ENCODE measurements at places on chromosomes 12 and 14. TPM values are rescaled to one million over a fixed set of nuclear protein-coding genes. Genes with fewer than 3 reads are reported as not detected.

The POTEM gene
- not detected for total RNA-seq

The ATL1 gene
- total RNA-seq: 6.8 TPM

The GNG2 gene
- 8.8 TPM for total RNA-seq

The RPL36AL gene
- 149 TPM for total RNA-seq

The ANKS1B gene
- total RNA-seq: 10.1 TPM

The TAS2R46 gene
- 2.6 TPM for total RNA-seq

DNA sequence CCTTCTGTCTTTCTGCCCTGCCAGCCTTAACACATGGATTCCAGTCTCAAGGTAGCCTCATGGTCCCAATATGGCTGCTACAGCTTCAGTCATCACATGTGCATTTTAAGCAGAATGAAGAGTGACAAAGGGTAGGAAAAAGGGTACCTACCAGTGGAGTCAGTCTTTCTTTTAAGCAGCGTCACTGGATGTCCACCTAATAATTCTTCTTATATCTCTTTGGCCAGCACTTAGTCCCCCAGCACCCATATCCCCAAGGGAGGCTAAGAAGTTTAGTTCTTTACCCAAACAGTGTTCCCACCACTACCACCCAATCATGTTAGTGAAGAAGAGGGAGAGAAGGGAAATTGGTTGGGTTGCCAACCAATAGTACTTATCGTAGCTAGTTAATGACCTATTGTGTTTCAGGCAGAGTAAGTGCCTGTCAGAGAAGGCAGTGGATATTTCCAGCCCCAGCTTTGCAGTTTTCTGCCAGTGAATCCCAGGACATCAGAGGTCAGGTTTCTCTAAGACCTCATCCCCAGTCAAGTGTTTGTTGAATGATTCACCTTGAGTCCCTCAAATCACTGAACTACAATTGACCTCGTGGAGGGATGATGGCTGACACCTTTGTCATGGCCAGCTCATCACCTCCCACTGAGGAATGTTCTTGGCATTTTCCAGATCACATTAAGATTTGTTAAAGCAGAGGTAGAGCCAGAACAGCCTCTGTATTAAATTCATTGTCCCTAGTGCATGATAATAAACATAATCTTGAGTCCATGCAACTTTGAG lies 250.9 kb upstream of the CRY1 start:
- DNase-seq: no peak

GRCh38 chr12:57777911-57778310 lies 4.7 kb upstream of the TSFM start:
- no peak for DNase-seq

DNA sequence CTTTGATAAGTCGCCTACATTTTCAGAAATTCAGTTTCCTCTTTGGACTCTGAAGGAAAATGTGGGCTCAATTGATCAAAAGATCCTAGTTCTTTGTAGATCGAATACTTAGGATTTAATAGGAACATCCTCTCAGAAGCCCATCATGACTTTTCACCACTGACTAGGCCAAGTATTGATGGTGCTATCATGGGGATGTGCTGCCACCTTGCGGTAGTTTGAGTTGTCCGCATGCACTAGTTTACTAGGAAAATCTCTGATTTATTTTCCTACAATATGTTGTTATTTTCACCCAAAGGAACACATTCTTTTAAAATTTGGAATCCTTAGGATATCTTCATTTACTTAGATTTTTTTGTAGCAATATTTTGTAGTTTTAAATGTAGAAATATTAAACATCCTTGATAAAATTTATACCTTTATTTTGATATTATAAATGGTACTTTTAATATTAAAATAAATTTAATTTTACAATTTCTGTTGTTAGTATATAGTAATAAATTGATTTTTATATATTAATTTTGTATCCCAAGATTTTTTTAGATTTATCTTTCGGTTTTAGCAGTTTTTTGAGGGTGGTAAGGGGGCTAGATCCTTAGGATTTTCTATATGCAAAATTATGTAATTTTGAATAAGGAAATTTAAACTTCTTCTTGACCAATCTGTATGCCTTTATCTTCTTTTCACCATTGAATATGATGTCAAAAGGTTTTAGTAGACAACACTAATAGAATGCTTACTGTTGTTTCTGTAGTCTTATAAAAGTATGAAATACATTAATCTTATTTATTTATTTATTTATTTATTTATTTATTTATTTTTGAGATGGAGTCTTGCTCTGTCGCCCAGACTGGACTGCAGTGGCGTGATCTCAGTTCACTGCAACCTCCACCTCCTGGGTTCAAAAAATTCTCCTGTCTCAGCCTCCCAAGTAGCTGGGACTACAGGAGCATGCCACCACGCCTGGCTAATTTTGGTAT lies 52.9 kb upstream of the OR9K2 start:
- DNase-seq: peak; percentile 58

DNA sequence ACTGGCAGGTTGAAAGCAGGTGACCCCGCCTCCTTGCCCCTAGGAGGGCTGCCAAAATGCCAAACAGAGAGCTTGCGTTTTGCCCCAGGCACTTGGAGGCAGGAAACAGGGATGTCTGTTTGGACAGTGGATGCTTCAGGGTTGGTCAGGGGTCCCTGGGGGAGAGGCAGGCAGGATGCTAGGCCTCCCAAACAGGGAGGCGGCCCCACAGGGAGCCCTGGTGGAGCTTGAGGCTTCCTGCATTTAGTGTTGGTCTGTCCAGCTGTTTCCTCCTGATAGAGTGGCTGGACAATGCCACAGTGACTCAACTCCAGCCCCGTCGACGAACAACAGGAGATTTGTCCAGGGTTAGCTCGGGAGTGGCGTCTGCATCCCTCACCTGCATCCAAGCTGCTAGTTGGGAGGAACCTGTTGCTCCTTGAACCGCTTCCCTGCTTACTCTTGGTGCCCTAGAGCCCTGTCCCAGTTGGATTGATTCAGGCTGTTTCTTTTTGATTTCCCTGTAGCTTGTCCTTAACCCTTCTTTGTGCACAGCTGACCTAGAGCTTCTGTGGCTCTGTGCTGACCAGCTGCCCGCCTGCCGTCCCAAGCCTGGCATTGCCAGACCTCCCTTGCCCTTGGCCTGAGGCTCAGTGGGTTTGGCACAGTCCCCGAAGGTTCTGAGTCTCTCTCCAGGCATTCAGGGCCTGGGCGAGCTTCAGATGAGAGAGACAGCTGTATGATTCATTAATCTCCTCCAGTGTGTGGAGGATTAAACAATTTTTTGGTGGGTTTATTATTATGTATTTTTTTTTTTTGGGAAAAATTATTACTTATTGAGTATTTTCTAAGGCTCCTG lies 45.9 kb downstream of the TSPAN9 start:
- DNase-seq: no peak

DNA sequence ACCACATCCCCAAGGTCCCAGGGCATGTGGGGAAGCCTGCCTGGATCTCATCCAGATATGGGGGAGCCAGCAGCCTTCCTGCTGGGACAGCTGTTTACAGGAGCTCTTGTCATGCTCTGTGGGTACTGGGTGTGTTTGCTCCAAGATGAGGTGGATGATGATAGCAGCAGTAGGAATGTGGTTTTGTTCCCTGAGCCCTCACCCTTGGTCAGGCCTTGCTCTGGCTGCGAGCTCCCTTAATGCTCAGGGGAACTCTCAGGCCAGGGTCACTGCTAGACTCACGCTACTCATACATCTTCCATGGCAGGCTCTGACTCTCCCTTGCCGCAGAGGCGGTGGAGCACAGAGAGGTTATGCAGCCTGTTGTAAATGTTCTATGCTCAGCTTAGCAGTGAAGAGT lies 990.3 kb downstream of the AACS start:
- DNase-seq: no peak

- no peak for DNase-seq
Measured at GRCh38 chr14:33019346-33019745, 80.7 kb downstream of the NPAS3 start.

DNA sequence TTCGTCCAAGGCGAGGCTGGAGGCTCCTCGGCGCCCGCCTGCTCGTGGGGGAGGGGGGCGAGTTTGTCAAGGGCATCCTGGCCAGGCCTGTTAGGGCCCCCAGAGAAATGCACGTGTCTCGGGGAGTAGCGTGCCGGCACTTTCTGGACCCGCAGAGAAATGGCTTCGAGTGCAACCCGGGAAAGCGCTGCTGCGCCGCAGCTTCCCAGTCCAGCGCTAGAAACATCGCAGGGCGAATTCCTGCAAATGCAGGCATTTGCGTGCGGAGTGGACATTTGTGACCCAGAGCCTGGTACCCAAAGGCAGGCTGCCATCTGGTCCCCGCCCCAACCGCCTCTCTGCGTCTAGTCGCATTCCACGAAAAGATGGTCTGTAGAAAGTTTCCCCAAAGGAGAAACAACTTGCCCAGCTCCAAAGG lies 756 bp downstream of the LGR5 start:
- no peak for DNase-seq

- DNase-seq: no peak
Measured at GRCh38 chr14:40981247-40981646, 625.4 kb upstream of the LRFN5 start.

DNA sequence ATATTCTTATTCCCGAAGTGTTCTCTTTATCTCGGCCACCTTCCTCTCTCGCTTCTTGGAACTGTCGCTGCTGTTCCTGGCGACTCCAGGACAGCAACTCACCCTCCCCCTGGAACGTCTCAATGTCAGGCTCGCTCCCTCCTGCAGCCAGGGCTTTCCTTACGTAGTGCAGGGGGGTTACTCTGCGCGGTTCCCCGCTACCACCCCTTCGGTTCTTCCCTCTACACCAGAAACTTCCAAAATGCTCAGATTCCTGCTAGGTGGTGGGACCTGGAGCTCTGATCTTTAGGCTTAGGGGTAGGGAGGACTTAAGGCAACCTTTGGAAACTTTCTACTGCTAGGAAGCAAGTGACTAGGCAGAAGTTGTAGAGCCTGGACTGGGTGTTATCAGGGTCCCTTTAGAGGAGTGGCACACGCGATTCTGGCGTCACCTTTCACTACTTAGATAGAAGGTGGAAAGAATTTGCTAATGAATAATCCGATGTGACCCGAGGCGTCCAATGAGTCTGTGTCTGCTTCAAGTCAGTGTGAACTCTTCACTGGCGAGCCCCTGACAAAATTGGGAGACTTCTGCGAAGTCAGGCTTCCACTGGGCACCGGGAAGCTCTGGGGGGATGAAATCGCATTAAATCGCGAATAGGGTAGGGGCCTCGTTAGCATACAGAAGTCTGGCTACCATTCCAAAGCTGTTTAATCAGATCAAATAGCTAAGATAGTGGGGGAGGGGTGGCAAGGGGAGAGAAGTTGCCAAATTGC lies 900 bp upstream of the DPF3 start:
- no peak for DNase-seq

- DNase-seq: no peak
Measured at GRCh38 chr14:66237741-66238140, 248.4 kb upstream of the CCDC196 start.

DNA sequence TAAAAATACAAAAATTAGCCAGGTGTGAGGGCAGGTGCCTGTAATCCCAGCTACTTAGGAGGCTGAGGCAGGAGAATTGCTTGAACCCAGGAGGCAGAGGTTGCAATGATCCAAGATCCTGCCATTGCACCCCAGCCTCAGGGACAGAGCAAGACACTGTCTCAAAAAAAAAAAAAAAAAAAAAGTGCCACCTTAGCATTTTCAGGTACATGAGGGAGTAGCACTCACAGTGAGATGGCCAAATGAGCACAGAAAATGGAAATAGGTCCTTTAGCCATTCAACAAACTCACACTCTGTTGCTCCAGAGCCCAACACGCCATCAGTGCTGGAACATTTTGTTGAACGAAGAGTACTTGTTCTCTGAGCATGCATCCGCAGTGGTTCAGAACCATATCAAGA lies 75.2 kb upstream of the MYL2 start:
- no peak for DNase-seq

- no peak for DNase-seq
Measured at GRCh38 chr12:26017484-26018211, 59.2 kb downstream of the RASSF8 start.

DNA sequence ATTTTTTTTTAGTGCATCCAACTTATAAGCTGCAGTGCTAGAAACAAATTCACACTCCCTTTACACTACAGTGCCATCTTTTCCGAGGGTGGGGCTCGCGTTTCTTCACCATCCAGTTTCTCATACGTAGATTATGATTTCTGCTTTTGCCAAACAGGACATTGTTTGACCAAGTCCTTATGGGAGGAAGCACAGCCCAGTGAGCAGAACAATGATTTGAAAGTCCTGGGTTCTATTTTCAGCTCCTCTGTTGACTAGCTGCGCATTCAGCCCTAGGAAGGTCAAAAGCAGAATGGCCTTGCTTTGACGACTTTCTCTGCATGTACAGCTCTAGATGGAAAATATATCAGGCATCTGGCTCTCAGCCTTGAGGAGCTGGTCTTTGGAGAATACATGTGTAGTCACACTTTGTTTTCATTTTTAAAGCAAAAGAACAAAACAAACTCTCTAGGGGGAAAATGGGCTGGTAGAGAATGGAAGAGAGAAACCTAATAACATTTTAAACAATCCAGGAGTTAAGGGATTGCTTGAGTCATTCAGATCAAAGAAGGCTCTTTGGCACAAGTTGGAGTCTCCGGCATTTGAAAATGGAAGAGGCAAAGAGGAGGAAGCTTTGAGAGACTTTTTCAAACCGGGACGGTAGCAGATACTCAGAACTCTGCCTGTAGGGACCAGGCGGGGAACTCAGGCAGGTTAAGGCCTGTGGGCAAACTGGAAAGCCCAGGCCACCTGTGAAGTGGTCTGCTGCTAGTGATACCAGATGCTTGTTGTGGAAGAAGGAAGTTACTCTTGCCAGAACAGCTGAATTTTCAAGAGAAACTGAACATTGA lies 257.3 kb upstream of the PLEKHG7 start:
- DNase-seq: no peak

- DNase-seq: no peak
Measured at GRCh38 chr12:93946542-93947150, 201.7 kb upstream of the PLXNC1 start.

Data from progenitor cell of endocrine pancreas (in vitro differentiated cells).